Central memory CD4-positive, alpha-beta T cell (primary cell): ENCODE measurements at places on chromosomes 6 and 20.

- DNase-seq = peak; percentile 73
Observed at GRCh38 chr6:37705239-37706051, 7.8 kb upstream of the MDGA1 start.

DNA sequence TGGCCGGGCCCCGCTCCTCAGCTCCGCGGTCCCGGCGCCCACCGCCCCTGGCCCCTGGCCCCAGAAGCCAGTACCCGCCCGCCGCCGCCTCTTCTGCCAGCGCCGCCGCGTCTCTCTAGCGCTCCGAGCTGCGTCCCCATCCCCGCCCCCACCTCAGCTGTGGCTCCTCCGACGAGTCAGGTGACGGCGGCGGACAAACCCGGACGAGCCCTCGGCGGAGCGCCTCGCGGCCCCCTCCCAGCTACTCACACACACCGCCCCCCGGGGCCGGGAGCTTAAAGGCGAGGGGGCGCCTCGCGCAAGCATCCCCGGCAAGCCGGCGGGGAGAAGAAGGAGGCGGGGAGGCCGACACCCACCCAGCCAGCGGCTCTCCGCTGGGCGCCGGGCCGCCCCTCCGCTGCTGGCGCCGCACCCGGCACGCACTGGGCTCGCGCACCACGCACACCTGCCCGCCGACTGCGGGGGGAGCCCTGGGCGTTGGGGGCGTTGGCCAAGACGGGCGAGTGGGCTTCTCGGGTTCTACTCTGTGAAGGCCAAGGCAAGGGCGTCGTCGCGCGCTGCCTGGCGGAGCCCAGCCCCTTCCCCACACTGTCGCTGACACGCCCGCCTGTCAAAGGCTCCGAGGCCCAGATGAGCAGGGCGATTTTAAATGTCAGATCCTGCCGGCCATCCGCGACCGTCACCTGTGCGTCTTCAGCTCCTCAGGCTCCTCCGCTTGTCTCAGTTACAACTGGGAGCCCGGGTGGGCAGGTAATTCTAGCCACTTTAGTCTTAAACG is at the start of gene SNAP91:
TSS of gene SNAP91 (minus strand) at position 132 of the 778 bp plus-strand sequence. CDS start 1,174 bp downstream, outside the sequence.
- DNase-seq = no peak

GRCh38 chr6:147204843-147205311 is 660 bp downstream of the STXBP5 start:
- DNase-seq = no peak

DNA sequence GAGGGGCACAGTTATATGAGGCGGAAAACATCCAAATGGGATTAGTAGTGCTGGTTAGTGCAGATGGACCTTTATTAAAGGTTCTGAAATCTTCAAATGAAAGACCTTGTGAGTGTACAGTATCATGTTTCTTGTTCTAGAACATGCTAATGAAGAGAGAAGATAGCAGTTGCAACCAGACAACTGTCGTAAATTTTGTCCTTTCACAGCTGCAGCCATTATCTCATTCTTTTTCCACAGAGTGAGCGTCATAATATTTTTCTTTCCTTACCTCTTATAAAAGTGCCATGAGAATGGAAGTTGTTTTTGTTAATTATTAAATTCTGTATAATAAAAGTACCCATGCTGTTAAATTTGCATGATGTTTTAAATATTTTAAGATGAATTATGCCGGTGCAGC is 4.4 kb upstream of the C6orf163 start:
- DNase-seq = no peak

DNA sequence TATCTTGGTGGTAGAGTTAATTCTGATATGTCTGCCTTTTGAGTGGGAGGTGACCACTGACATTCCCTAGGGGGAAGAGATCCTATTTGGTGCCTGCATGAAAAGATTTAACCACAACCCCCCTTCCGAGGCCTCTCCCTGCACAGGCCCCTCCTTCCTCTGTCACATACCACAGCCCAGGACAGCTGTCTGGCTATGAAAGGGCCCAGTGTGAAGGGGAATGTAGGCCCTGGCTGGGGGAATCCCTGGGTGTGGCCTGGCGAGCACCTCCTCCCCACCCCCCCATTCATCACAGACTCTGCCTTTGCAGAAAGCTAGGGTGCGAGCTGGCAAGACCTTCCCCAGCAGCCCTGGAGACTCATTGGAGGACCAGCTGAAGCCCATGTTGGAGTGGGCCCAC is 27.4 kb upstream of the MAPRE1 start:
- peak; percentile 22 for DNase-seq

DNA sequence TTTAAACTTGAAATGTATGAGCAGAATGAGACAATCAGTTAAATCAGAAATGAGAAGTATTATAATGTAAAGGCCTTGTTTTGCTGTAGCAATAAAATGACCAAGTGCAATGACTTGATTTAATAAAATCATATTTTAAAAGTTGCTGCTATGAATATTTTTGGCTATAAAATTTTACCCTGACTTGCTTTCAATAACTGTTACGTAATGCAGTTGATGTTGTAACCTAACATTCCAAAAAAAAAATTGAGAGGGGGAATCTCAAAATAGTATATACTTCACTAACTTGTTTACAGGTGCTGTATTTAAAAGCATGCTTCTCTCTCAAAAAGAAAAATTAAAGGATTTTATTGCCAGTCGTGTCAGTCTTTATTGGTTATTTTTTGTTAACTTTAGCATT is 71.6 kb upstream of the ADGRF4 start:
- no peak for DNase-seq

DNA sequence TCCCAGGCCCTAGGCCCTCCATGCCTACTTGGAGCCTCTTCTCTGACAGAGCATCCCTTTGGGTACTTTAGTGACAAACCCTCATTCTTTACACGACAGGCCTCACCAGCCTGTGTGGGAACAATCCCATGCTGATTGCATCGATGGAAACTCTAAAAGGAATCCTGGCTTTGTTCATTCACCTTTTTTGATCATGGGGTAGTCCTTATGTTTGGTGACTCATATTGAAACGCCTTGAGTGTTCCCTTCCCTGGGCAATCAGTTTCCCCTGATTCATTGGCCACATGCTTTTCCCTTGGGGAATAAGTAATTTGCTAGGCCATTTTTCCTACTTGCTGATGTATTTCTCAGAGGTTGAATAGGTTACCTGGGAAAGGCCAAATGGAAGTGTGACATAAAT is 14.7 kb upstream of the TNFAIP3 start:
- DNase-seq = no peak

GRCh38 chr6:6236730-6237469 is 83.6 kb downstream of the F13A1 start:
- DNase-seq = no peak

- DNase-seq = no peak
Observed at GRCh38 chr20:51196991-51197651, 174.2 kb upstream of the KCNG1 start.

DNA sequence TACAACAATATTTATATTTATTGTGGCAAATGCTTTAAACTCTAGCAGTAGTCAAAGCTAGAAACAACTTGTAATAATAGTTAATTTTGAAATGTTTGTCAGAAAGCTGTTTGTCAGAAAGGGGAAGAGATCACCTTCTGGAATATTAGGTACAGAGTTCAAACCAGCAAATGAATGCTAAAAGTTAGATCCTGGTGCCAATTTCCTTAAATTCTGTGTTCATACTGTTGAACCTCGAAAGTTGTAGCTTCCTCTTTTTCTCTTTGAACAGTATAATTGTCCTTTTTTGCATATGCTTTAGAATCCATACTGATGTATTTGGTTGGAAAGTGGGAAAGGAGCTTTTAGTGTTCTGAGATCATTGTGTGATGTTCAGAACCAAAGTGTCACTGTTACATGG is 22.4 kb downstream of the ITCH start:
- DNase-seq = no peak

GRCh38 chr6:44837255-44837654 is 449.7 kb downstream of the CDC5L start:
- no peak for DNase-seq

GRCh38 chr6:148761527-148762011 is 14.7 kb downstream of the UST start:
- DNase-seq = peak; percentile 64

GRCh38 chr6:129446272-129447197 is 263.4 kb downstream of the ARHGAP18 start:
- no peak for DNase-seq

DNA sequence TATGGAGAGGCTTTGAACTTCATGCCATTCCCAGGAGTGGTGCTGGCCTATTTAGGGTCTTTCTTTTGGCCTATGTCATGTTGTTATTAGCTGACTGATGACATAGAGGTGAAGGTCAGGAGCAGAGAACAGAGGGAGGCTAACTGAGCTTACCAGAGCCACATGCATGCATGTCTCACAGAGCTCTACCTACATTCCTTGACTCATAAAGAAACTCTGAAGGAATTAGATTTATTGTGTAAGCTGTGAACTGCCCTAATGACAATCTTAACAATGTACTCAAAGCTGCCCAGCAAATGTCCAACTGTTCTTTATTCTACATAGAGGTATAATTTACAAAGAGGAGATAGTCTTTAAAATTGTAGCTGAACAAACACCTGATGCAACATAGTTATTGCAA is 192.7 kb upstream of the CNR1 start:
- no peak for DNase-seq
